ENCODE measurements at places on chromosomes 4 and X. TPM values are rescaled to one million over a fixed set of nuclear protein-coding genes. Genes with fewer than 3 reads are reported as not detected.
A peak's percentile ranks its signal among the peaks of the same experiment; 100 is the strongest.

DNA sequence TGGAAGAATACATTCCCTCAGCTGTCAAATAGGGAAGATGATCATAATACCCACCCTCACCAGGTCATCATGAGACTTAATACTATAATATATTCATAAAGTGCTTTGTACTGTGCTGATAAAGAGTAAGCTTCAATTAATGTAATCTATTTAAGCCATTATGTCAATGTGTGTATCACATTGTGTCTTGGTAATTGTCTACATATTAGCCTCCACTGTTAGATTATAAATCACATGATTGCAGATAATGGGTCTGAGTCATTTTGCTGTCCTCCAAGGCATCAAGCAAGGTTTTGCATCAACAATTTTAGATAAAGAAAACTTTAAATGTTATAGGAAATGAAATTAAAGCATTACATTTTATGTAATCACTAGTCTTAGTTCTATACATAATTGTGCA is 45.2 kb upstream of the CEP135 start:
- DNase-seq, result no peak

LONRF3 gene
- 4.2 TPM for total RNA-seq

GRCh38 chrX:68901519-68901918 is 72.7 kb downstream of the EFNB1 start:
- DNase-seq, result no peak

PAK3 gene
- 0.64 TPM for total RNA-seq

- DNase-seq, result no peak
Measured at GRCh38 chr4:184503869-184504300, 29.5 kb upstream of the IRF2 start.

DNA sequence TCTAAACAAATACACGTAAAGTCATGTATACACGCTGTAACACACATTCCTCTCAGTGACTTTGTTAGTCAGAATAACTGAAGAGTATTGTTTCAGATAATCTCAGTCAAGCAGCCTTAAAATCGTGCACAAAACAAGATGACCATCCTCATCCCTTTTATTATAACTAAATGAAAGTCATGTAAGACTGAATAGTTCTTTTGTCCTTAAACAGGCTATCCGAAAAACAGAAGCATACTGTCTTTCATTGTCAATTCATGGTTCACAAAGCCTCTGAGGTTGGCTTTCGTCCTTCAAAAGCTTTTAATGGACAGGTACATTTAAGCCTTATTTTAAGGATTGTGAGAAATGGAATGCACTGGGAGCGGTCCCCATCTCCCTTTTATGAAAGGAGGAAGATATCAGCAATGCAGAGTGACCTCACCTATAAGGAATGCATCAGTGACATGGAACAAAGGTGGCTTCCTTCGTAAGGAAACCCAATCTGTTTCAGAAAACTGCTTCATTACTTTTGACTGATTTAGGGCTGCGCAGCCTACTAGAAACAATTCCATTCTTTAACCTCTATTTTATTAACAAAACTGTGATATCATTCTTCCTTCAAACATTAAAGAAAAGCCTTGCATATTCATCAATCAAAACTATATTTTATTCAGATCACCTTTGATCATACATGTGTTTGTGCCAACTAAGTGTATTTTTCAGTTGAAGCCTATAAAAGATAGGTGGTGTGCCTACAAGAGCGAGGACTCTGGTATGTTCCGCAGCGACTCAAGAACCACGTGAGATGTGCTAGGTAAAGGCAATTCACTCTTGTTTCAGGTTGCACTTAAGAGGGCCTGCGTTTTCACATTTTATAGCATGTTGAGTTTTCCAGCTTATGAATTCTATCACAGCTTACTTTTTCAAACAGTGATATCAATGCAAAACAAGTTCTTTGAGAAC is 19.2 kb downstream of the SH3RF1 start:
- no peak for DNase-seq

SGMS2 gene
- 23.1 TPM for total RNA-seq

SUV39H1 gene
- total RNA-seq, result 2.4 TPM

DNA sequence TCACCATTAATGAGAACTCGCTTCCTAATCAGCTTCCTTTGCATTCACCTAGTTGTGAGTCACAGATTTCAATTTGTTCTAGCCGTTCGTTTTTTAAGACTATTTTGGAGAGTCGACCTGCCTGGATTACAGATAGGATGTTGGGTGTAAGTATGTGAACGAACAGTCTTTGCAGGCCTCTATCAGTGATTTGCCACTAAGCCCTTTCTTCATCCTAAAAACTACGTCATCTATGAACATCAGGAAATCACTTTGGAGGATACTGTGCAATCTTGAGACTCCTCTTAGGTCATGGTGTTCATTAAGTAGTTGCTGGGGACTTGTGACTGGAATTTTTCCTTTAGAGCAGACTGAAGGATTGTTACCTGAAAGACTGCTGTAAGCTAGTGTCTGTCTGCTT is 1.1 kb downstream of the POLA1 start:
- no peak for DNase-seq

CXorf49B gene
- total RNA-seq, result not detected

DNA sequence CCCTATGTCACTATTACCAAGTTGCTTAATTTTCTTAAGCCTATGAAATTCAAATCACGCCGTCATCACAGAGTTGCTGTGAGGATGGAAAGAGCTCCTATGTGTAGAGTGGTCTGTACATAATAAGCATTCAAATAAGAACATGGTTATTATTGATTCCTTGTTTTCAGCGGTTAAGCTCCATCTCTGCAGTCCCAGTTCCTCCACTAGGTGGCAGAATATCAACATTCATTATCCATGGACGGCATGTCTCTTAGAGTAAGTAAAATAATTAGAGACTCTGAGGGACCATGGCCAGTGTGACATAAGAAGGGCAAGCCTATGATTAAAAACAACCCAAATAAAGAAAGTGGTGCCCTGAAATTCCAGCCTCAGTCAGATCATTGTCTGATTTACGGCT is 132.5 kb upstream of the NHS start:
- DNase-seq, result no peak

GRCh38 chr4:7854216-7854615 is 85.4 kb downstream of the AFAP1 start:
- no peak for DNase-seq

C4orf50 gene
- total RNA-seq, result 0.02 TPM

SMARCA5 gene
- 31.1 TPM for total RNA-seq

NSG1 gene
- 12.2 TPM for total RNA-seq

GRCh38 chr4:125728568-125728967 is 413.8 kb downstream of the FAT4 start:
- DNase-seq, result no peak

DNA sequence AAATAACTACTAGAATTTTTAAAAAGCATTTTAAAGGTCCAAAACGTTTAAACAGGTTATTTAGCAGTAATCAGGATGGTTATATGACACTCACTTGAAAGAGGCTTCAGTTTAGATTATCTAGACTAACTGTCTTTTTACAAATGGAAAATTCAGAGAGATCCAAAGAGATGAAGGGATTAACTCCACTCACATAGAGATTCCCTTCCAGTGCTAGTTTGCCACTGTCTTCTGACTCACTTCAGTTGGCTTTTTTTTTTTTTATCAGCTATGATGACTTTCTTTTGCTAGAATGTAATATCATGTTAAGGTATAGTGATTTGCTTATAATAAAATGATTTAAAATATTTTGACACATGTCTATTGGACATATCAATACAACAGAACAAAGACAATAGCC is 43.8 kb downstream of the GALNT7 start:
- no peak for DNase-seq

DNA sequence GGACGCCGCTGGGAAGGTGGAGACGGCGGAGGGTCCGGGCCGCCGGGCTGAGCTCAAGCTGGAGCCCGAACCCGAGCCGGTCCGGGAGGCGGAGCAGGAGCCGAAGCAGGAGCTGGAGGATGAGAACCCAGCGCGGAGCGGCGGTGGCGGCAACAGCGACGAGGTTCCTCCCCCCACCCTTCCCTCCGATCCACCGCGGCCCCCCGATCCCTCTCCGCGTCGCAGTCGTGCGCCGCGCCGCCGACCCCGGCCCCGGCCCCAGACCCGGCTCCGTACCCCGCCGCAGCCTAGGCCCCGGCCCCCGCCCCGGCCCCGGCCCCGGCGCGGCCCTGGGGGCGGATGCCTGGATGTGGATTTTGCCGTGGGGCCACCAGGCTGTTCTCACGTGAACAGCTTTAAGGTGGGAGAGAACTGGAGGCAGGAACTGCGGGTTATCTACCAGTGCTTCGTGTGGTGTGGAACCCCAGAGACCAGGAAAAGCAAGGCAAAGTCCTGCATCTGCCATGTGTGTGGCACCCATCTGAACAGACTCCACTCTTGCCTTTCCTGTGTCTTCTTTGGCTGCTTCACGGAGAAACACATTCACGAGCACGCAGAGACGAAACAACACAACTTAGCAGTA is 483 bp downstream of the USP27X start:
- no peak for DNase-seq

- DNase-seq, result peak; percentile 47
Measured at GRCh38 chr4:140071806-140072205, 82.2 kb downstream of the MAML3 start.

MEPE gene
- total RNA-seq, result not detected

CSAG2 gene
- total RNA-seq, result not detected

- no peak for DNase-seq
Measured at GRCh38 chr4:71009890-71010588, 16.6 kb downstream of the DCK start.

- no peak for DNase-seq
Measured at GRCh38 chr4:142402900-142403299, 443.2 kb downstream of the INPP4B start.

DNA sequence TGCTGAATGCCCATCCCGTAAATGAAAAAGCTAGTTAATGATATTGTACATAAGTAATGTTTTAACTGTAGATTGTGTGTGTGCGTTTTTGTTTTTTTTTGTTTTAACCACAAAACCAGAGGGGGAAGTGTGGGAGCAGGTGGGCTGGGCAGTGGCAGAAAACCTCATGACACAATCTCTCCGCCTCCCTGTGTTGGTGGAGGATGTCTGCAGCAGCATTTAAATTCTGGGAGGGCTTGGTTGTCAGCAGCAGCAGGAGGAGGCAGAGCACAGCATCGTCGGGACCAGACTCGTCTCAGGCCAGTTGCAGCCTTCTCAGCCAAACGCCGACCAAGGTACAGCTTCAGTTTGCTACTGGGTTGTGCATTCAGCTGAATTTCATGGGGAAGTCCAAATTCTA is at the start of gene SPP1:
Gene SPP1 (plus strand): TSS at position 249 of the 400 bp plus-strand sequence. CDS start 1,182 bp downstream, outside the sequence.
- DNase-seq, result no peak

- DNase-seq, result no peak
Measured at GRCh38 chrX:84415140-84415539, 87.1 kb downstream of the HDX start.

GRCh38 chr4:73007526-73008100 is 61.9 kb downstream of the COX18 start:
- no peak for DNase-seq

DNA sequence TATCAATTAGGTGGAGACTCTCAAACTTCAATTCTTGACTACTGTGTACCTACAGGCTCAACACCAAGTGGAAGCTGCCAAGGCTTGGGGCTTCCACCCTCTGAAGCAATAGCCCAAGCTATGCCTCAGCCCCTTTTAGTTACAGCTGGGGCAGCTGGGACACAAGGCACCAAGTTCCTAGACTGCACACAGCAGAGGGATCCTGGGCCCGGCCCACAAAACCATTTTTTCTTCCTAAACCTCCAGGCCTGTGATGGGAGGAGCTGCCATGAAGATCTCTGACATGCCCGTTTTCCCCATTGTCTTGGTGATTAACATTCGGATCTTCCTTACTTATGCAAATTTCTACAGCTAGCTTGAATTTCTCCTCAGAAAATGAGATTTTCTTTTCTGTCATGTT is 3.4 kb upstream of the UGDH start:
- no peak for DNase-seq

DNA sequence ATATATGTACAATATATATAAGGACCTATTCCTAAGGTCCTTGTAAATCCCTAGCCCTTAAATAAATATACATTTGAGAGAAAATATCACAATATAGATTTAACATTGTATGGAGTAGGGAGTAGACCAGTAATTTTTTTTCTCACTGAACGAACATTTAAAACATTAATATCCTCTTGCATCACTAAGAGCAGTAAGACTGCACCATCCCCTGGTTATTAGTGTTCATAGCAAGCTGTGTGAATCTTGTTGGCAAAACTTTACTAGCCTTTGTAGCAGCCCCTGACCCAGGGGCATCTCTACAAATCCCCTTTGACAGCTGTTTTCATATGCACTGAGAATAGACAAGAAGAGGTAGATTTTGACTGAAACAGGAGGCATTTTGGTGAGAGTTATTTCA is 146.5 kb downstream of the IL1RAPL2 start:
- no peak for DNase-seq

CXCL5 gene
- total RNA-seq, result not detected

GPR173 gene
- 0.50 TPM for total RNA-seq

GRCh38 chr4:99564921-99565320 is 1.1 kb upstream of the TRMT10A start:
- no peak for DNase-seq

DNA sequence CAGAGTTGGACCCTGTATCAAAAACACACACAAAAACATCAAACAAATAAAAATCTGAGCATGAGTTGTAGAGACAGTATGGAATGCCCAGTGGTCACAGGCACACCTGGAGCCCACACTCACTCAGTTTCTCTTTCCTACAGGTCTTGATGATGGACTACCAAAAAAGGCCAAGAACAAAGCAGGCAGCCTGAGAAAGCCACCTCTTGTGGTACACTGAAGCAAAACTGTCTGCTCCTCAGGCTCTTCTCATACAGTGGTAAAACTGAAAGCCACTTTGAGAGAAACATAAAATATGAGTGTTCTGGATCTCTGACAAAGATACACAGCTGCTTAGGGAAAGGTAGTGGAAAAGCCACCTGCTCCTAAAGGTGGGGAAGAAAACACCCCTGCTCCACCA is 1206.9 kb downstream of the FSTL5 start:
- DNase-seq, result no peak

DNA sequence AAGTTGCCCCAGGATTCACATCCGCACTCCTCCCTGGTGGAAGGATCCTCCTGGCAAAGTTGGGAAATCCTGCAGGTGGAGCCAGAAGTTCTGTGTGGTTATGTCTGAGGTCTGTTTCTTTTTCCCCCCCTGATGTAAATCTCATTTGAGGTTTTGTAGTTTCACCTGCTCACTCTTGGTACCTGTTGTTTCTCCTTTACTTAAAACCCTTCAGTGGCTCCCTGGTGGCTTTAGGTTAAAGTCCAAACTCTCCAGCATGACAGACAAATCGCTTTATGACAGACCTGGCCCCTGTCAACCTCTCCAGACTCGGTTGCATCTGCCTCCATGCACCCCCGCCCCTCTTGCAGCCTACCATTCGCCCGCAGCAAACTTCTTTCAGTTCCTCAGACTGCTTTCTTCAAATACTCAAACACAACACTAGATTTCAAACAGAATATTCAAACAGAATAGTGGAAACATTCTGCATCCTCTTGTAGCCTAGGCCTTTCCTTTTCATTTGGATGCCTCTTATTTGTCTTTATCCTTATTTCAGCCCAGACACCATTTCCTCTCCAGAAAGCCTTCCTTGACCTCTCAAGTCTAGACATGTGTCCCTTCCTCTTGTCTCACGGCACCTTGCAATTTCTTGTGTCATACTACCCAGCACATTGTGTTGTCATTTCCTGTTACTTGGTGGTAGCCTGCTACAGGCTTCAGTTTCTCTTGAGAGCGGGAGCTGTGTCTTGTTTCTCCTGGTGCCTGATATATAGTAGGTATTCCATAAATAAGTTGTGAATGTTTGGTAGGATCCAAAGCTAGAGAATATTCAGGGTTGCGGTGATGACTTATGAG is 24.8 kb downstream of the IL13RA1 start:
- no peak for DNase-seq

Data from left ventricle myocardium superior (tissue), 1 donor.